ENCODE measurements at places on chromosomes 11 and 22.

DNA sequence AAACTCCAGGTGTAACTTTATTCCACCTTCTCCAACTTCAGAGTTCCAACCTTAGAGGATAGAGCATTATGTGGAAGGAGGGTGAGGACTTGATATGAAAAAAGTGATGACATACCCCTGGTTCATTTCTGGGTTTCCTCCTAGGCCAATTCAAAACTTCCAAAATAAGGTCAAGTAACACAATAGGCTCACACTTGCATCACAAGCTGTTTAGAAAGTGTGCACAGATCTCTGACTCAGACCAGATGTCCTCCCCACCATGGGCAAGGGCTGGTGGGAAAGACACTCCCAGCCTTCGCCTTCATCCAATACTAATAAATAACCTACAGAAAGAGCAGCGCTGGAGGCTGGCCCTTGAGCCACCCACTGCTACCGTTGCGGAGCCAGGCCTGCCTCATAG lies 5.8 kb upstream of the BUD13 start:
- DNase-seq: no peak

DNA sequence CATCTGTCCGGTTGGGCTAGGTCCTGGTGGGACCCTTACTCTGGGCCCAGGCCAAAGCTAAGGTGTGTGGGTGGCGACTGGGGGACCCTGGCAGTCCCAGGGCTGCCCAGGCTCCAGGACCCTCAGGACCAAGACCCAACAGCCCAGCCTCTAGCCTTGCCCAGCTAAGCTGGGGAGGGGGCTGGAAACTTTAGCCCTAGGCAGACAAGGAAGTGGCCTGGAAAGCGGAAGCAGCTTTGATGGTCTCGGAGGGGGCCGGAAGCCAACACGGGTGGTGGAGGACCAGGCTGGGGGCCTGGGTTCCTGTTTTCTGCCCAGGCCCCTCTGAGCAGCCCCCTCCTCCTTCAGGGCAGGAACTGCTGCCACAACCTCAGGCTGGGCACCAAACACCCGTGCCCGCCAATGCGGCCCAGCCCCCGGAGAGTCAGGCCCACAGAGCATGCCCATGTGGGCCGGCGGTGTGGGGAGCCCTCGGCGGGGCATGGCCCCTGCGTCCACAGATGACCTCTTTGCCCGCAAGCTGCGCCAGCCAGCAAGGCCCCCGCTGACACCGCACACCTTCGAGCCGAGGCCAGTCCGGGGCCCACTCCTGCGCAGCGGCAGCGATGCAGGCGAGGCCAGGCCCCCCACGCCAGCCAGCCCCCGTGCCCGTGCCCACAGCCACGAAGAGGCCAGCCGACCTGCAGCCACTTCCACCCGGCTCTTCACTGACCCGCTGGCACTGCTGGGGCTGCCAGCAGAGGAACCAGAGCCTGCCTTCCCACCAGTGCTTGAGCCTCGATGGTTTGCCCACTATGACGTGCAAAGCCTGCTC lies 2.8 kb downstream of the SIPA1 start:
- DNase-seq: no peak

DNA sequence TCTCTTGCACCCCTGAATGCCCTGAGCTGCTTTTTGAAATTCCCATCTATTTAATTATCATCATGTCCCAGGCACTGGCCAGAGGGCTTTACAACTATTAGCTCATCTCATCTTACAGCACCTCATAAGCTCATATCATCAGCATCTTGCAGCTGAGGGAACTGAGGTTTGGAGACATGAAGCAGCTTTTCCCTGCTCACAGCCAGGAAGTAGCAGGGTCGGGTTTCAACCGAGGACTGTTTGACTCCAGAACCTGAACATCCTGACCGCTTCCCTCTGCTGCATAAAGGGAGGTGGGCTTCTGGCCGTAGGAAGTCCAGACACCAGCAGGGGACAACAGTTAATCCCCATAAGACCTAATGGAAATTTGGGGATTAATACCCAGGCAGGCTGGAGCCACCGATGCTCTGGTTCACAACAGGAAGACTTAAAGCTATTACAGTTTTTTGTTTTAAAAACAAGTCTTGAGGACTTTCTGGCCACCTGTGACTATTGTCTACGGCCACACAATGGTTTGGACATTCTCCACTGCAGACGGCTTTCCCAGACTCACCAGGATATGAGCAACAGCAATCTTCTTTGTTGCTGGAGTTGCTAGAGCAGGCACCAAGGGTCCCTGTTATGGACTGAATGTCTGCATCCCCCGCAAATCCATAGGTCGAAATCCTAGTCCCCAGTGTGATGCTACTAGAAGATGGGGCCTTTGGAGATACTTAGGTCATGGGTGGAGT lies 47.4 kb downstream of the CHST1 start:
- DNase-seq: no peak

DNA sequence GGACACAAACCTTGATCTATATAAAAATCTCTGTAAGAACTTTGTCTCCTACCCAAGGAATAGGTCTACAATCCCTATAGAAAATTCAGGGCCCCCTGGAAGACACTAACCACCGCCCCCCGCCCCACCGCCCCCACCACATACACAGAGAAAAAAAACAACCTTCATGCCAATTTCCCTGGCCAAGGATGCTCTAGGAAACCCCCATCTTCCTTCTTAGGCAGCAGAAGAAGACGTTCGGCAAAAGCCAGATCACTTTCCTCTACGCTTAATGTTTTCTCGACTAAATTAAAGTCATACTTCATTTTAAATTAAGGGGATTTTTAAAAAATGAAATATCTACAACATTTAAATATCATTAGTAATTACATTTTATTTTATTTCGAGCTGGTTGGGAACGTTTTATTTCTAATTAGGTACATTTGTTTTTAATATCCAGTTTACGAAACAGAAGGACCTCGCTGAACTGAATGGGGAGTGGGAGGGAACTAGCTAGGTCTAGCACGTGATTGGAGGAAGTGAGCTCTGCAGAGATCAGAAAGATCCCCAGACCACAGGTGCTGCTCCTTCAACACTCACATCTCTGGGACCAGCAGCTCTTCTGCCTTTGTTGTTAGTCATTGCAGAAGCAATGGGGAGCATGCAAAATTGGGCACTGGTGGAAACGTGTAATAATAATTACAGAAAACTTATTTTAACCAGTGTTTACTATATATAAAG lies 472.3 kb downstream of the MN1 start:
- no peak for DNase-seq

DNA sequence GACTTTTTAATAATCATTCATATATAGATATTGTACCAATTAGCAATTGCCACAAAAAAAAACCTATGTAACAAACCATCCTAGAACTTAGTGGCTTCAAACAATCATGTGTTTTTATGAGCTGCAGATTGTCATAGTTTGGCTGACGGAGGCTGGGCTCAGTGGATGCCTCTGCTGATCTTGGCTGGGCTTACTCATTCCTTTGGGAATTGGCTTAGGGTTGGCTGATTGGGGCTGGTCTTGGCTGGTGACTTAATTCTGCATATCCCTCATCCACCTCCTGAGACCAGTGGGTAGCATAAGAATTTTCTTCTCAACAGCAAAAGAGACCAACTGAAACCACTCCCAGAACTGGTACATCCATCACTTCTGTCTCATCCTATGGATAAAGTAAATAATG lies 57.9 kb upstream of the PHF21B start:
- DNase-seq: no peak

GRCh38 chr22:20114506-20115475 lies 1.1 kb upstream of the RANBP1 start:
- DNase-seq: no peak

DNA sequence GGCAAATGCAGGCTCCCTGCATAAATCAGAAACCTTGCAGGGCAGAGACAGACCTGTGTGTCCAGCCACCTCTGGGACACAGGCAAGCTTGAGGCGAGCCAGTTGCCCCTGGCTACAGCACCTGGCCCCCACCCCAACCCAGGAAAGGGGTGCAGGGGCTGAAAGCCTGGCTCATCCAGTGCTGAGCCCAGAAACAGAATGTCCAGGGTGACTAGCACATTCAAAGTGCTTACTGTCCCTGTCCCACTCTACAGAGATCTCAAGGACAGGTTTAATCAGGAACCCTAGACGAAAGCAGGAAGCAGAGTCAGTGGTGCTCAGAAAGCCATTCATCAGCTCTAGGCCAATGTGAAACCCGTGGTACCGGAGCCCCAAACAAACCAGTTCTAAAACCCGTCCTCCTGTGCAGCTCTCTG lies 31.9 kb downstream of the PLEKHA7 start:
- no peak for DNase-seq

DNA sequence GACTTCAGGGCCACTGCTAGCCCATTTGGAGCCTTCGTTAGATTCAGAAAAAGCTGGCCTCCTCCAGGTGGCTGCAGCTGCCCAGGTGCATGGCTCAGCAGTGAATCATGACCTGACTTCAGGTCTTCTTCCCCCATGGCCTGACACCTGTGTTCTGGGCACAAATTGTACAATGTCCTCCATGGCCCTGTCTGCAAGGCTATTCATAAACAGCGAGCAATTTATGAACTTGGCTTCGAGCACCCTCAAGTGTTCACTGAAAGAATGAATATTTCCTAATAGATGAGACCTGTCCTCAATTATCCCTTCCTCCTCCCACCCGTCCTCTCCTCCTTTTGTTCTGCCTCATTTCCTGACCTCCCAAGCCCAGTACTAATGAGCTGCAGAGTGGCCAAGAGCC lies 12.2 kb upstream of the VPS37C start:
- no peak for DNase-seq

- no peak for DNase-seq
These were observed 559 bp downstream of the RANBP1 start for GRCh38 chr22:20116376-20116950.

GRCh38 chr11:77055913-77056312 lies 10.9 kb upstream of the CAPN5 start:
- DNase-seq: no peak

DNA sequence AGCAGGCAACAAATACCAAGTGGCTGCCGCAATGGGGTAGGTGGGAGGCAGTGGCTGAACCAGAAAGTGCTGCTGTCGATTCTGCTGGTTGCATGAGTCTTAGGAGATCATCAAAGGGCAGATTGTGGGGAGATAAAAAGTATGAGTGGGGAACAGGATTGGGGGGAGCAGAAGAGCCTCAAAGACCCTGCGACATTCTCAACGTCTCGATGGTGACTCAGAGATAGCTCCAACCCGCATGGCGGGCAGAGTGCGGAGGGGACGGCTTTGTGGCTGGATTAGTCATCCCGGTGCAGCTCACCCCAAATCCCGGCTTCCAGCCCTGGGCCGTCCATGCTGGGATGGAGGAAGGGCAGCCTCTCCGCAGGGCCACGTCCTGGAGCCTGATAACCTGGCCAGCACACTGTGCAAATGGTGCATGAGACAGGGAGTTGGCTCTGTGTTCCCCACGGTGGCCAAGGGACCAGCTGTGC lies 11.6 kb upstream of the RTN4R start:
- no peak for DNase-seq

- no peak for DNase-seq
These were observed 3.8 kb upstream of the APOL1 start for GRCh38 chr22:36249160-36249559.

DNA sequence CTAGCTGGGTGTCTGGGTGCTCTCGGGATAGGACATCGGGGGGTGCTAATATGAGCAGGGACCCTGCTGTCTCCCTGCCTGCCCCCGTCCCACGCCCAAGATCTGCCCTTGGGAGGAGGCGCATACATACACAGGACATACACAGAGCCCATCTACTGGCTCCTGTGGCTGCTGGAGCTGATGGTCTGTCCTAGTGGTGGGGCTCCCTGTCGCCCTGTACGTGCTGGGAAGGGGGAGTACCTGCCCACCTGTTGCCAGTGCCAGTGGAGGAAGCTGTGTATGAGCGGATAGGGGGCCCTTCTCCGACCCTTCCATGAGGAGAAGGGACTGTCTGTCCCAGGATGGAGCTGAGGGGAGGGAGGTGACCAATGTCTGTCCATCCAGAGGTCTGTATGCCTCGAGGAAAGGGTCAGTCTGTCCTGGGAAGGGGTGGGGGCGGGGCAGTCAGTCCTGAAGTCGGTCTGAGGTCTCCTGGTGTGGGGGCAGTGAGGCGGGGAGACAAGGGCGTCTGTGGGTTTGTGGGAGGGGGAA lies 952 bp downstream of the TBC1D10A start:
- DNase-seq: no peak

DNA sequence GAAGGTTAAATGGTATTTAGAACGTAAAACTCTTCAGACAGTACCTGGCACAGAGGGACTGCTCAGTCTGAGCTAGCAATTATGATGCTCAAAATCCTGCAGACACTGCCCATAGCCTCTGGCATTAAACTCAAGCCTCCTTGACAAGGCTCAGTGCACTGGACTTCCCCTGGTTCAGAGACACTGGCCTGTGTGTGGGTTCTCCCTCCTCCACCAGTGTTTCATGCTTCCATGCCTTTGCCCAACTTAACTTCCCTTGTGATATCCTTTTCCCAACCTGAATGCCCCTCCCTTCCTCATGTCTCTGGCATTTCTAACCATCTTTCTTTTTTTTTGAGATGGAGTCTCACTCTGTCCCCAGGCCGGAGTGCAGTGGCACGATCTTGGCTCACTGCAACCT lies 9.1 kb downstream of the LTBP3 start:
- DNase-seq: no peak

- DNase-seq: no peak
These were observed 16.9 kb downstream of the USP47 start for GRCh38 chr11:11858676-11859075.

- no peak for DNase-seq
These were observed 6.9 kb downstream of the BCL9L start for GRCh38 chr11:118918686-118919280.

GRCh38 chr11:47986219-47986618 lies 5.9 kb downstream of the PTPRJ start:
- DNase-seq: no peak
